ENCODE measurements at places on chromosomes 16 and 17. TPM values are rescaled to one million over a fixed set of nuclear protein-coding genes. Genes with fewer than 3 reads are reported as not detected.

GRCh38 chr17:72308744-72309385, 188.0 kb downstream of the SOX9 start:
- DNase-seq: no peak

DNA sequence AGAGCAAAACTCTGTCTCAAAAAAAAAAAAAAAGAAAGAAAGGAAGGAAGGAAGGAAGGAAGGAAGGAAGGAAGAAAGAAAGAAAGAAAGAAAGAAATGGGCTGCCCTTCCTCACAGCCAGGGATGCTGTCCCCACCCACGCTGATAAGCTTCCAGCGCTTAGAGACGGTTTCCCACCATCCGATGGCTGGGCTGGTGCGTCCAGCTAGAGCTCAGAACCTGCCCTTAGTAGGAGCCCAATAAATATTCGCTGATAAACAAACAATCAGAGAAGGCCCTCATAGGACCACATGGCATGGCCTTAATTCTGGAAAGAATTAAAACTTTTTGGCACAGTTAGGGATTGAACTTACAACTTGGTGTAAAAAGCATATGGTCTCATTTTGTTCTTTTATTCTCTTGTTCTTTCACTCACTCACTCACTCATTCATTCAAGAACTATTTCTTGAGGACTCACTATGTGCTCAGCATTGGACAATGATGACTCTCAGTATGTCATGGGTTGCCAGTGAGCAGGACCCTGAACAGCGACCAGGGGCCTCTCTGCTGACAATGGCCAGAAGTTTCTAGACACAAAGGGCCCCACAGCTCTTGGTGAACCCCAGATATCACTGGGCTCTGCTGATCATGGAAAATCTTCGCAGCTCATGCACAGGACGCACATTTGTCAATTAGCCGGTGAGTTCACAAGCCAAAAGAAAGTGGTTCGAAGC, 32.5 kb upstream of the TNRC6C start:
- no peak for DNase-seq

Gene CHST5
- not detected for total RNA-seq

- DNase-seq: peak; percentile 46
Observed at GRCh38 chr16:57632568-57632967, 4.1 kb downstream of the ADGRG1 start.

Gene EPN3
- total RNA-seq: not detected

- no peak for DNase-seq
Observed at GRCh38 chr16:8685617-8686016, 11.2 kb downstream of the ABAT start.

Gene TM4SF5
- total RNA-seq: not detected
